AML-193 (cell line): ENCODE measurements at places on chromosomes 16 and 17.

DNA sequence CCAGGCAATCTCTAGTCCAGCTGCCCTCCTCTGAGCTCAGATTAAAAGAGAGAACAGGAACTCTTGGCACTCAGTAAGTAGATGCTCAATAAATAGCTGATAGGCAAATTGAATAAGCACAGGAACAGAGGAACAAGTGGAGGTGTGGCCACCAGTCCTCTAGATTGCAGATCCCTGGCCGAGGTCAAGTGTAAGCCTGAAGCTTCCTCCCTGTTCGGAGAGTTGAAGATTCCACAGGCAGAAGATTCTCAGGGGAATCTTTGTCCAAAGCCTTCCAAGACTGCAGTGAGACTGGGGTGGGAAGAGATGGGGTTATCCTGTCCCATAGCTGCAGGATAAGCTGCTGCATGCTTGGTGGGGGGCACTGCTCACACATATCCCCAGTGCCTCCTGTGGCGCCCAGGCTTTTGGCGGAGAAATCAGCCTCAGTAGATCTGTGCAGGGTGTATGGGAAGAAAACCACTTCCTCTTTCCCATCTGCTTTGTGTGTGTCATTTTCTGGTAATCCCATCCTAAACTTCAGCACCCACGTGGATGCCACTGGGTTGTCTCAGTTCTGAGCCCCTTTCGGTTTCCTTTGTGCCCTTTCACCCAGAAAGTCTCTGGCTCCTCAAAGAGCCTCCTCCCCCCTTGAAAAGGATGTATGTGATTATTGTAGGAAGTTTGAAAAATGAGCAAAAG lies 12.1 kb downstream of the CD300A start:
- peak; percentile 73 for DNase-seq

GRCh38 chr16:57640612-57641011 lies 12.2 kb downstream of the ADGRG1 start:
- DNase-seq: no peak

DNA sequence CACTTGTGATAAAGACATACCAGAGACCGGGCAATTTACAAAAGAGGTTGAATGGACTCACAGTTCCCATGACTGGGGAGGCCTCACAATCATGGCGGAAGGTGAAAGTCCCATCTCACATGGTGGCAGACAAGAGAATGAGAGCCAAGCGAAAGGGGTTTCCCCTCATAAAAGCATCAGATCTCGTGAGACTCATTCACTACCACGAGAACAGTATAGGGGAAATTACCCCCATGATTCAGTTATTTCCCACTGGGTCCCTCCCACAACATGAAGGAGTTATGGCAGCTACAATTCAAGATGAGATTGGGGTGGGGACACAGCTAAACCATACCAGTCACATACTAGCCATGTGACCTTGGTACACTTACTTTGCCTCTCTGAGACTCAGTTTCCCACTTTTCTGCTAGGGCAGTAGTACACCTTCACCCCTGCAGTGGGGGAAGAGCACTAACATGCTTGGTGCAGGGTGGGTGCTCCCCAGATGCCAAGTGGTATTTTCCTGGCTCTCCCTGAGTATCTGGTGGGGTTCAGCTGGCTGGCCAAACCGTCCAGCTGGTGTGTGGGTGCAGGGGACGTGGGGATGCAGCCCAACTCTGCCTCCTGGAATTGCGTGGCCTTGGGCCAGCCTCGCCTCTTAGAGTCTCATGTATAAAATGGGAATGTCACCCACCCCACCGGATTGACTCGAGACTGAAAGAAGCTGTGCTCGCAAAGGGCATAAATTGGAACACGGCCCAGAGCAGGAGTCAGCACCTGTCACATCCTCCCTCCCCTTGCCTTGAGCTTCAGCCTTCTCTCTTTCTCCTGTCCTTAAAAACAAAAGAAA lies 364.1 kb downstream of the CPPED1 start:
- DNase-seq: no peak

DNA sequence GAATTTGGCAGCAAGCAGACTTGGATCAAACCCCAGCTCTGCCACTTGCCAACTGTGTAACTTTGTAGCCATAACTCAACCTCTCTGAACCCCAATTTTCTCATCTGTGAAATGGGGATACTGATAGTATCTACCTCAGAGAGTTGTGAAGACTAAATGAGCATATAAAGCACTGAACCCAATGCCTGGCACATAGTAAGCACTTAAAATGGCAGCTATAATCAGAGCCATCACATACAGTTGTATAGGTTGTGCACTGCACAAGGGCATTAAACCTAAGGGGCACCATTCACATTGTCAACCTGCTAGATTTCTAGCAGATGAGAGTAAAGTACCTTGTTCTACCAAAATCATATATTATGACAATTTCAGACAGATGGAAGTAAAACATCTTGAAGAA lies 10.6 kb upstream of the CPNE2 start:
- no peak for DNase-seq

- DNase-seq: no peak
Observed at GRCh38 chr17:51598824-51599223, 338.5 kb downstream of the UTP18 start.

DNA sequence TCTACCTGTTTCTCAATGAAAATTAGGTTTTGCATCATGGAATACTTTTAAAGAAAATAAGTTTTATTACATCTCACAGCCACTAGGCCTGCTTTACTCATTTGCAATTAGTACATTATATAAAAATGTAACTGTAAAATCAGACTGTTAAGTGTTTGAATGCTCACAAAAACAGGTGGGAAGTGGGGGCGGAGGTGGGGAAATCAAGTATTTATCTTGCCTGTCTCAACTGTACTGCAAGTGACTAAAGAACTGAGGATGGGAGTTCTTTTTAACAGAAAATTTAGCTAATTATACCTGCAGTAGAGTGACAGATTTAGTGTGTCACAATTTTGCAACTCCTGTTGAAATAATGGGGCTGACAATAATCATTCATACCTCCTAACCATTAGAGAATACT lies 34.1 kb downstream of the ITFG1 start:
- no peak for DNase-seq

GRCh38 chr16:13425836-13426235 lies 494.1 kb upstream of the ERCC4 start:
- peak; percentile 13 for DNase-seq

DNA sequence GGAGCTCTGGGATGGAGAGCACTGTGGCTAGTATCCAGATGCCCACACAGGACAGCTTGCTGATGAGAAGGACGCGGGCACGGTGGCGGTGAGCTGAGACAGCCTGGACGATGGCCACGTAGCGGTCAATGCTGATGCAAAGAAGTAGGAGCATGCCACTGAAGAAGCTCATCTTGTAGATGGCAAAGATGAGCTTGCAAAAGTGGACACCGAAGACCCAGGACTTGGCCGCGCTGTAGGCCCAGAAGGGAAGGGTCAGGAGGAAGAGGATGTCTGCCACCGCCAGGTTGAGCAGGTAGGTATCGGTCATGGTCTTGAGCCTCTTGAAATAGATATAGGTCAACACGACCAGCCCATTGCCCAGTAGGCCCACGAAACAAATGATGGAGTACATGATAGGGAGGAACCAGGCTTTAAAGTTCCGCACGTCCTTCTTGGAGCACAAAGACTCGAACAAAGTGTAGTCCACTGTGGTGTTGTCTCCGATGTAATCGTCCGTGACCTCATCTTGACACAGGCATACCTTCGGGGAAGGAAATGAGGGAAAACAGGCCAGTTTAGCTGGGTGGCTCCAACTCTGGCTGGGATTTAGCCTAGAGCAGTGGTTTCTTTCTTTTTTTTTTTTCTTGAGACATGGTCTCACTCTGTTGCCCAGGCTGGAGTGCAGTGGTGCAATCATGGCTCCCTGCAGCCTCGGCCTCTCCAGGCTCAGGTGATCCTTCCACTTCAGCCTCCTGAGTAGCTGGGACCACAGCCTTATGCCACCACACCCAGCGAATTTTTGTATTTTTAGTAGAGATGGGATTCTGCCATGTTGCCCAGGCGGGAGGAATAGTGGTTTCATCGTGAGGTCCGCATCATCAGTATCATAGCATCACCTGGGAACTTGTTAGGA lies 9.7 kb downstream of the CCR7 start:
- DNase-seq: no peak

DNA sequence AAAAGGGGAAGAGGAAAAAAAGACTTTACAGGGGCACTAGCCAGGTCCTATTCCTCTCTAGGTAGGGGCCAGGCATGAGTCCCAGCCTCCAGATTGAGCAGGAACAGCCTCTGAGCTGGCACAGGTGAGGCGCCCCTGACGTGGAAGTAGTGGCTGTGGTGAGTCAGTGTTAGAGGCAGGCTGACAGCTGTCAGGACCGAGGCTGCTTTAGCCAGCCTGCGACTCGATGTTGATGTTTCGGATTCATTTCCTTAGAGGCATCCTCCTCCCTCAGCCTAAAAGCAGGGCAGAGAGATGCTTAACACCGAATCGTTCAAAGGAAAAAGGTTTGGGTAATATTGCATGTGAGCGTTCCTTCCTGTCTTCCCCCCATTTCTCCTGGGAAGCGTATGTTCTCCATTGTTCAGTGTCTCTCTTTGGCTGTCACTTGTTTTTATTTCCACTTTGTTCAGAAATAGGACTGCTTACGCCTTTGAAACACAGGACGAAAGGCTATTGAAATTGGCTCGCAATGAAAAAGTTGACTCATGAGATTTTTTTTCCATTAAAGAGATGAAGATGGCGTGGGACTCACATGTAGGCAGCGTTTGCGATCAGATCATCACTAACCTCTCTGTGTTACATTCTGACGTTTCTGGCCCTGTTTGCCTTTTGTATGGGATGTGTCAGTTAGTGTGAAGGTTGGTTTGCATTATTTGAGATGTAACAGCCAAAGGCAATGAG lies 1.3 kb downstream of the KIAA0513 start:
- no peak for DNase-seq

- no peak for DNase-seq
Observed at GRCh38 chr16:83996481-83997252, 28.6 kb downstream of the NECAB2 start.

- DNase-seq: no peak
Observed at GRCh38 chr17:50642071-50642721, 7.5 kb downstream of the ABCC3 start.

DNA sequence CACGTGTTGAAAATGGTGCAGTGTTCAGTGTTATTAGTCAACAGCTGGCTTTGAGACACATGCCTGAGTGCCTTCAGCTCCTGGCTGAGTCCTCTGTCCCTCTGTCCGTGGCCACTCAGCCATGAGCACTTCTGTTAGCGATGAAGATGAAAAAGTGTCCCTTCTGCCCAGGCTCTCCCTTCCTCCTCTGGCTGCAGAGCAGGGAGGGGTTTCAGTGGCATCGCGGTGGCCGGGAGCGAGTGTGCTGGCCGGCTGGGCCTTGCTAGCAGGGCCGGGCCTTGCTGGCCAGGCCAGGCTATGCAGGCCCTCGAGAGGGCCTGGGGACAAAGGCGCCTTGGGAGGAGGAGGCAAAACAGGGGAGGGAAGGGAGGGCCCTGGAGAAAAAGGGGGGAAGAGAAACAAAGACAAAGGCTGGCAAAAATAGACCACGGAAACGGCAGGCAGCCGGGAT lies 47.7 kb downstream of the CMIP start:
- DNase-seq: no peak
